ENCODE measurements at places on chromosomes 12 and 14.

GRCh38 chr12:129561304-129561703 is 342.5 kb downstream of the TMEM132D start:
- DNase-seq, result no peak

- no peak for DNase-seq
Observed at GRCh38 chr14:82387699-82388098, 854.0 kb upstream of the SEL1L start.

GRCh38 chr12:117685110-117685926 is 283.5 kb downstream of the KSR2 start:
- no peak for DNase-seq

DNA sequence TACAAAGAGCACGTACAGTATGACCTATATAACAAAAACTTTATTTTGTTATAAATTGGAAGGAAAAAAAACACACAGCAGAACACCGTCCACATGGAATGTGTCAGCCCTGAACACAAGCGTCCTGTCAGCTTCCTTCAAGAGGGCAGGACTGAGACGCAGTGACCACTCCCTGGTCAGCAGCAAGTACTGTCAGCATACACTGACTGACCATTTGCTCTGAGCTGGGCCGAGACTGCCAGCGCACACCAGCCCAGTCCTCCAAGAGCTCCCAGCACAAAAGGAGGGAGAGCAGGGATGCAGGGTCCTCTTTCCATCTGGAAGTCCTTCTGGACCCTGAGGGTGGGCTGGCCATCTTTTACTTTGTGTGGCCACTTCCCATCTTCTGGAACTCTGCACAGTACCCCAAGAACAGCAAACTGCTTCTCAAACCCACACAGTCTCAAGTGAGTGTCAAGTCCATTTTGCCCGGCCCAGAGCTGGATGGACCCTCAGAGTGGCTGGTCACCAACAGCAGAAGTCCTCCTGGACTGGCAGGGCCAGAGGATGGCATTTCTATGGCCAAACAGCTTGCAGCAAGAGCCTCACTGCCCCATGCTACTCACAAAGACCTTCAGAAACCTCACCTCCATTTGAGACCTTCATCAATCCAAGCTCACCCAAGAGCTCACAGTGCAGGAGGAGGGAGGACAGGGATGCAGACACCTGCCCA is 11.7 kb downstream of the CCDC88C start:
- peak; percentile 63 for DNase-seq

- no peak for DNase-seq
Observed at GRCh38 chr14:52125885-52126284, 57.0 kb upstream of the NID2 start.

- no peak for DNase-seq
Observed at GRCh38 chr12:103387385-103387784, 108.4 kb downstream of the C12orf42 start.

GRCh38 chr12:122687086-122687485 is 16.1 kb downstream of the HCAR2 start:
- no peak for DNase-seq

GRCh38 chr12:5254703-5255102 is 177.2 kb upstream of the NTF3 start:
- no peak for DNase-seq

DNA sequence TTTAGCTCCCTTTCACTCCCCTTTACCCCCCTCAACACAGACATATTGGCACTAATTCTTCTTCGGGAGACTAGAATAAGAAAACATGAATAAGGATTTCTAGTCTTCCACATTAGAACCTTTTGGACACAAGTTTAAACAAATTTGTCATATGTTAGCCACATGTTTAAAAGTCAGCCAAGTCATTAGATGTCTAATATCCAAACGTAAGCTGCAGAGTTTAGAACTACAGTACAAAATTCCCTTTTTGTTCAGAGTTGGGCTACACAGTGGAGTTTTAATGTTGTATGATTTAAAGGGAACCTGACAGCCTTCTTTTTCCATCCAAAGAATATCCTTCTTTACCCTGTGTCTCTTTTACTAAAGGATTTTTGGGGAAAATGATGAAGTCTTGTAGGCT is 79.8 kb downstream of the PDE6H start:
- DNase-seq, result no peak

DNA sequence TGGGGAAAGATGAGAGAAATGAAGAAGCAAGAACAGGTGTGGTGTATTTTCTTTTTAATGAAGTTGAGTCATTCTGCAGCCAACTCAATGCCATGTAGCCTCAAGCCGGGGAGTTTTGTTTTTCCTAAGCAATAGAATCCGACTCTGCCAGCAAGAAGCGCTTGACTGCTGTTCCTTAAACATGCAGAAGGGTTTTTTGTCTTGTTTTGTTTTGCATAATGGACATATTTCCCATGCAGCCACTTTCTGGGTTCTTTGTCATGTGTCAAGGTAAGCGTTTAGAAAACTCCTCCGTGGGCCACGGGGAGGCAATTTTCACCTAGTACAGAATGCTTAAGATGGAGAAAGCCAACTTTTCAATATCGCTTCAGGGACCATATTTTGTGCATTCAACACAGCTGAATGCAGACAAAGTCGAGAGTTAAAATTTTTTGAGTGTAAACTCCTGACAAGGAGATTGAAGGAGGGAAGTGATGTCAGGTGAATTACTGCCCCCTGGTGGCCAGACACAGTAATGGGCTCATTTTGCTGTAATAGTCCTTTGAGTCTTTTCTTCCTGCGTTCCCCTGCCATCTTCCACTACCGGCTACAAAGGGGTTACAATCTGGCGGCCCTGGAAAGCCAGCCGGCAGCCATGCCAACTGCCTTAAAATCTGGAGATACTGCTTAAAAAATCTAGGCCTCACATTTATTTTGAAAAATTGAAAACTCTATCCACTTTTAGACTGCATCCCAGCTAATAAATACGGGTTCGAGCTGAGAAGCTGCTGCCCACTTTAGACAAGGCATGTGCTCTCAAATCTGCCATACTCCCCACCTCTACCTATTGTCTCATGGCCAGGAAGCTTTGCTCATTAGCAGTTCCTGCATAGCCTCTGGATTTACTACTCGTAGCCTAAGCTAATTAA is 3.2 kb upstream of the FICD start:
- peak; percentile 92 for DNase-seq

DNA sequence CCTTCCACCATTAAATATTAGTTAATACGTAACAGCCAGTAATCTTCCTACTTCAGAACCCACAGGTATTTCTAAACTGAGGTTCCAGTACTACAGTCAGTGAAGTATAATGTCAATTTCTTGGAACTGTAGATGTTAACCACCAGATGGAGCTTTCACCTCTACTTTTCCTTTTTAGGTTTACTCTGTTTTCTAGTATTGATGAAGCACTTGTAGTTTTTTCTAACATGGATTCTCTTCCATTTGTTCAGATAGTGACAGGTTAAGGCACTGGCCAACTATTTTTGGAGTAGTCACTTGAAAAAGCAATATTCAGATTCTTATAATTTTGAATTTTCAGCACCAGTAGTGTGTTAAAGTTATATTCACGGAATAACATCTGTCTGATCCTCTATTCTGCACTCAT is 4.6 kb upstream of the SEC23A start:
- DNase-seq, result no peak

GRCh38 chr14:68977718-68978171 is 1.4 kb downstream of the ACTN1 start:
- DNase-seq, result peak; percentile 72

- no peak for DNase-seq
Observed at GRCh38 chr12:7144414-7145120, 14.4 kb downstream of the CLSTN3 start.

DNA sequence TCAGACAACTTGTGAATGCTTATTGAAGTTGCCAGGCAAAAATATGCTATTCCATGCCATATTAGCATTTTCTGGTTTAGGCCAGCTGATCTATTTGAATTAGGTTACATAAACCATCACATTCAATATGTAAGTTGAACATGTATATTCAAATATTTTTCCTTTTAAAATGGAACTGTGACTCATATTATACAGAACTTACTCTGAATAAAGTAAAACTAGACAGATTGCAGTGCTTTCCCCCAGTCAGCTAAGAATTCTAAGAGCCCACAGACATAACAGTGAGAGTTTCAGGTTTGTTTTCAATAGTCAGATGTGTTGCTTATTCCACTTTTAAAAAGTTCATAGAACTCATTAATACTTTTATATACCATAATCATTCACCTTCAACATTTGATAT is 119.8 kb downstream of the MGST1 start:
- no peak for DNase-seq

Measured in activated effector memory CD4-positive, alpha-beta T cell treated with anti-CD3 and anti-CD28 coated beads, Interleukin-2, amount 50 U/mL, for 16 hours (primary cell).